ENCODE measurements at places on chromosomes 7 and 10.

DNA sequence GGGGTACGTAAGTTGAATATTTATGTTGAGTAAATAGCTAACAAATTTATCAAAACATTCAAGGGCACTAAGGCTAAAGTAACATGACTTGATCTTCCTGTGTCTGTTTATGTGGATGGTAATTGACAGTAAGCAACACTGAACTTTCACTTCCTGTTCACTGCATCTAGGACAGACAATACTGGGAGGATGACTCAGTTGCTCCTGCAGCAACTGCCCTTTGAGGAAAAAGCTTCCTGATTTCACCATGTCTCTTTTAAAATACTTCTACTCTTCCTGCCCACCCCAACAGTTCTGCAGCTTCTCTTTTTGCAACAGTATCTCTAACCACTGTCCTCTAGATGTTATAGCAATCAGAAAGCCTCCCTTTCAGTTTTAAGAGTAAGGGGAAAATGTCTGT lies 76.6 kb upstream of the HGF start:
- no peak for DNase-seq

- peak; percentile 75 for DNase-seq
These were observed 44.9 kb downstream of the AKR1B15 start for GRCh38 chr7:134593530-134594392.

GRCh38 chr7:107754642-107755041 lies 10.7 kb downstream of the CBLL1 start:
- DNase-seq = no peak

DNA sequence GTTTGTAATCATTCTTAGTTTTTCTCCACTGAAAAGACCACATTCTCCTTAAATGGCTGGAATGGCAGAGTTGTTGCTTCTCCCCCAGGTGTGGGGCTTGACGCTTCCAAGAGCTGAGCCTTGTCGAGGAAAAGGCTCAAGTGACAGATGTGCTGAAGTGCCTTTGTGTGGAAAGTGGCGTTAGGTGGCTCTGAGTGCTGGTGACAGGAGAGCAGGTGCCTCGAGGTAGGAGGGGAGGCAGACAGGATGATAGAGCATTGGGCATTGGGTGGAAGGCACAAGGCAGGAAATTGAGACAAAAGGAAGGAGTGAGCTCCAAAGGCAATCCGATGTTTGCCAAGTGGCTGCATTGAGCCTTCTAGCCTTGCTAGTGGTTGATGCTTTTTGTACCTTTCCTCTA lies 6.7 kb downstream of the KIAA1217 start:
- no peak for DNase-seq

GRCh38 chr10:60234551-60234950 lies 155.1 kb downstream of the ANK3 start:
- DNase-seq = no peak

GRCh38 chr7:15130666-15131541 lies 228.4 kb upstream of the DGKB start:
- no peak for DNase-seq

DNA sequence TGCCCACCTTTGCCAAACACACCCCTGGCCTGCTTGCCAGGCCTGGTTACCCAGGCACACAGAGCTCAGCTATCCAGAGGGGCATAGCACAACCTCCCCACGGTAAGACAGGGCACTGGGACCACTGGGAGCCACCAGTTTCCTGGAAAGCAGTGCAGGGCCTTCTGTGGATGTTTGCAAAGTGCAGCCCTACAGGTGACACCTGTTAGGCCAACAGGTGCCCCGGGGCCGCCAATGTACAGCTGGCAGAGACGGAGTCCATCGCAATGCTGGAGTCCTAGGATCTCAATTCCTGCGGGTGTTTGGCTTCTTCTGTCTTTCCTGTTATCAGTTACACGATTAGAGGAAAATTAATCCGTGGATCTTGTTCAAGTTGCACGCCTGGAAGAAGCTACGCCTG lies 94.9 kb downstream of the NPTX2 start:
- DNase-seq = no peak

GRCh38 chr10:78992333-78992732 lies 76.4 kb upstream of the ZMIZ1 start:
- DNase-seq = no peak

GRCh38 chr10:47055386-47056246 lies 144.4 kb downstream of the PTPN20 start:
- no peak for DNase-seq

GRCh38 chr10:120513307-120513796 lies 56.3 kb downstream of the PLPP4 start:
- no peak for DNase-seq

DNA sequence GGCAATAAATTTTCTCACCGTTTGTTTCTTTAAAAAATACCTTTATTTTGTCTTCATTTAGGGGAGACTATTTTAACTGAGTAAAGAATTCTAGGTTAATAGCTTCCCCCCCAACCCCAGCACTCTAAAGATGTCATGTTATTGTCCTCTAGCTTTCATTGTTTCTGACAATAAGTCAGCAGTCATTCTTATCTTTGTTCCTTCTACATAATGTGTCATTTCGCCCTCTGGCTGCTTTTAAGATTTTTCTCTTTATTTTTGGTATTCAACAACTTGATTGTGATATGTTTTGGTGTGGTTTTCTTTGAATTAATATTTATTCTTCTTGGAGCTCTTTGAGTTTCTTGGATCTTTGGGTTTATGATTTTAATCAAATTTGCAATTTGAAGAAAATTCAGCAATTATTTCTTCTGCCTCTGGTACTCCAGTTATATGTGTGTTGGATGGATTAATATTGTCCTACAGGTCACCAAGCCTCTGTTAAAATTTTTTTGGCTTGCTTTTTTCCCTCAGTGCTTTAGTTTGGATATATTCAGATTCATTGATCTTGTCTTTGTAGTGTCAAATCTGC lies 64.6 kb upstream of the ELN start:
- no peak for DNase-seq

DNA sequence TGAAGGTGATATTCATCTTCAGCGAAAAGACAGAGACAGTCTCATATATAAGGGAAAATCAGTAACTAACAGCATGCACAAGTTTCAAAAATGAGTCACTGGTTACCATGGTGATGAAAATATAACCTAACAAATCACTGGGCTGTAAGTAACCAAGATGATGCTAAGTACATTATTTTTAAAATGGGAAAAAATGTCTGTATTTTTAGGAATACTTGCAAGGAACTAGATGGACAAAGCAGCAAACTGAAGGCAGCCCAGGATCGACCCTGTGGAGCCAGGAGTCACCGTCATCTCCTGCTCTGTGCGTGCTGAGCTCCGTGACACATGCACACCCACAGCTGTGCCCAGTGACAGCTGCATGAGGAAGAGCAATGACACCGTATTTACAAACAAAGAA lies 137.3 kb downstream of the ELMO1 start:
- peak; percentile 13 for DNase-seq

GRCh38 chr10:79254333-79255006 lies 92.8 kb upstream of the PPIF start:
- DNase-seq = no peak

DNA sequence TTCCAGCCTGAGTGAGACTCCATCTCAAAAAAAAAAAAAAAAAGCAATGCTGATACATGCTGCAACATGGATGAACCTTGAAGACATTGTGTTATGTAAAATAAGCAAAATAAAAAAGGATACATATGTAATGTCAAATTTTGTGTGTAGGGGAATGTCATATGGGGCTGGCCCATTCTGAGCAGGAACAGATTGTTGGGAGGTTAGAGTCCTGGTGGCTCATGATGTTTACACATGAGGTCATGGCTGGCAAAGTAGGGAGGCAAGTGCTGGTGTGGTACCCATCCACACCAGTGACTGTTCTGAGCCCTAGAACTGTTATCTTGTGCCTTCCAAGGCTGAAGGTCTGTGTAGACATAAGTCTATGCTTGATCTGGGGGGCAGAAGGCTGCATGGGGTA lies 37.6 kb downstream of the ZNF92 start:
- DNase-seq = no peak

DNA sequence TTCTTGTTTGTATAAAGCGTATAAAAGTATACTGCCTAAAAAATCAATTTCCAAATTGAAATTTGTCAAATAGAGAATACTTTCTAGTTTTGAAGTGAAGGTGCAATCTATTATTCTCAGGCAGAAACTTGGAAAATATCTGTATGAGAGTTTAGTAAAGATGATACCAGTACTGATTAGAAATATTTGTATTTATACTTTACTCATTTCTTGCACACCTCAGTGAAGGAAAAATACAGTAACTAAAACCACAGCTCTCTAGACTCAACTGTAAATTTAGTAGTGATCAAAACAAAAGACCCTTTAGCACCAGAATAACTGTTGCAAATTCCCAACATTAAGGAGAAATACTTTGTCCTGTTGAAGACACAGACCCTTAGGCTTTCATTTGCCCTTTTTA lies 71.3 kb upstream of the CYP26C1 start:
- no peak for DNase-seq

- no peak for DNase-seq
These were observed 166.4 kb upstream of the ADO start for GRCh38 chr10:62638062-62638477.

DNA sequence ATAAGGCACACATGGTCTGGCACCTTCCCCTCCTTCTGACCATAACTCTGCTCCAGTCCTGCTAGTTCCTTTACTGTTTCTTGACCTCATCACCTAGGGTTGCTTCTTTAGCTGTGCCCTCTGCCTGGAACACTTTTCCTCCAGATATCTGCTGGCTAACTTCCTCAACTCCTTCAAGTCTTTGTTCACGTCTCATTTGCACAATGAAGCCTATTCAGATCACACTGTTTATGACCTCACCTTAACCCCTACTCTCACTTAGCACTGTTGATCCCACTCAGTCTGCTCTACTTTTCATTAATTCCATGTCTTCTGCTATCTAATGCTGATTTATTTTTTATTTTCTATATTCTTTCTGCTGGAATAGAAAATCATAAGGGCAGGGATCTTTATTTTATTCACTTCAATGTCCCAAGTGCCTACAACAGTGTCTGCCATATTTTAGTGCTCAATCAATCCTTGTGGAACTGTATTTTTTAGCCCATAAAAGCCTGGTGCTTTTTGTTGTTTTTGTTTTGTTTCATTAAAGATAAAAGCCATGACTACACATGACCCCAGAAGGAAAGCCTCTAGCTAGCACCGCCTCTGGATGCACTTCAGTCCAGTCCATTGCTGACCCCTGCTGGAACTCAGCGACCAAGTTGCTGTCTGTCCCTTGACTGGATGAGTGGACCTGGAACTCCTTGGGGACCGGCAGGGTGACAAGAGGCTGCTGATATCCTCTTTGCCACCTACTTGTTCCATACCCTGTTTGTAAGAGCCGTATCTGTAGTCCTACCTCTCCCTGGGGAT lies 12.3 kb downstream of the KLF14 start:
- DNase-seq = peak; percentile 61

- no peak for DNase-seq
These were observed 290.0 kb downstream of the SORCS1 start for GRCh38 chr10:106874604-106874889.

DNA sequence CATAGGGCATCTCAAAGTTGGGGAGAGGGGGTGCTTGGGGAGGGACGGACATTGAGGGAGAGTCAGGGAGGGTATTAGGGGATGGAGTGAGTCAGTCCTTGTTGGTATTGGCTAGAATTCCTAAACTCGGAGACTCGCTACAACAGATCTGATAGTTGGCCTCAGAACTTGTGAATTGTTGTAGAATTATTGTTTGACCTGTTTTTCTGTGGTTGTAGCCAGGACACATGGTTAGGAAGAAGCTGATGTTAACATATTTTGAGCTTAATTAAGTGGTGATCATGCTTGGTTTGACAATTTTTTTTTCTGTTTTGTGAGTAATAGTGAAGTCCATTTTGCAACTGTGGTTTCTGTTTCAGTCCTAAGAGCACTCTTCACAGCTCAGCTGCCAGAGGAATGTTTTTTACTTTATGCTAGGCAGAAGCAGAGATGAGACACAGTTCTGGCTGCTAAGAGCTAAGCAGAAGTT lies 1190.3 kb upstream of the C7orf33 start:
- DNase-seq = no peak

DNA sequence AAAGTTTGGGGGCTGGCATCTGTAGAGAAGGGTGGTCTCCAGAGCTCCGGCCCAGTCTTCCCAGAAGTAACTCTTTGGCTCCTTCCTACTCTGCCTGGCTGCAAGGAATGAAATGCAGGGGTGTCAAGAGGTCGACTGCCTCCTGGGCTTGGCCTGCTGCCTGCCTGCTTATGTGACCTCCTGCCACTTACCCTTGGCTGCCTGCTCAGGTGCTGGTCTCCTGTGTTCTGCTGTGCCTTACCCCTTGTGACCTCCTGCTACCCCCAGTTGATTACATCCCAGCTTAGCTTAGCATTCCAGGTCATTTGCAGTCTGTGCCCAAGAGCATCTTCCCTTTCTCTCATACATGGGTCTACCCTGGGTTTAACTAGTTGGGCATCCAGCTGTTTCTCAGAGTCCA lies 180.2 kb downstream of the PTPN20 start:
- no peak for DNase-seq

GRCh38 chr10:1687190-1687589 lies 50.1 kb downstream of the ADARB2 start:
- DNase-seq = no peak

- peak; percentile 5 for DNase-seq
These were observed 128.4 kb downstream of the ABCA13 start for GRCh38 chr7:48299580-48300169.

DNA sequence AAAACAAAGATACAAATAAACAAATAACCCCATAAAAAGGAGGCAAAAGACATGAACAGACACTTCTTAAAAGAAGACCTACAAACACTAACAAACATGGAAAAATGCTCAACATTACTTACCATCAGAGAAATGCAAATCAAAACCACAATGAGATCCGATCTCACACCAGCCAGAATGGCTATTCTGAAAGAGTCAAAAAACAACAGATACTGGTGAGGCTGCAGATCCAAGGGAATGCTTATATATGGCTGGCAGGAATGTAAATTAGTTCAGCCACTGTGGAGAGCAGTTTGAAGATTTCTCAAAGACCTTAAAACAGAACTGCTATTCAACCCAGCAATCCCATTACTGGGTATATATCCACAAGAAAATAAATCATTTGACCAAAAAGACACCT lies 80.4 kb upstream of the NRP1 start:
- DNase-seq = no peak

DNA sequence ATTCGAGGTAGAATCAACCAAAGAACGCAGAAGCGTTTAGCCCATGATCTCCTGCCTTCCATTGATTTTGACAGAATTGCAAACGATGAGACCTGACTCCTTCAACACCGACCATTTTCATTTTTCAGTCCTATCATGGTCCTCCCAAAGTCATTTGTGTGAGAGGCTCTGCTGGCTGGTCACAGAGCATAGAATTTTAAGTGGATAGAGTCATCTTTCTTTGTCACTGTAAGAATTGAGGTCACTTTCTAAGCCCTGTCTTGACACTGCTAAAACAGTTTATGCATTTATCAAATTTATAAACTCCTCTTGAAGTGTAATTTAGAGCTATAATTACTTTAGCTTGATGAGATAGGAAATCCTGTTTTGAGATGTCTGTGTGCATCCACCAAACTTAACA lies 72.0 kb downstream of the UBE3C start:
- no peak for DNase-seq

GRCh38 chr10:127619546-127620325 lies 70.6 kb downstream of the NPS start:
- peak; percentile 90 for DNase-seq

Data from caudate nucleus (tissue), 63 donors.